ENCODE measurements at places on chromosomes 5 and 9.

GRCh38 chr5:117559005-117559844 is 984.6 kb upstream of the SEMA6A start:
- no peak for DNase-seq

- no peak for DNase-seq
Observed at GRCh38 chr5:117880932-117881331, 1107.4 kb downstream of the DTWD2 start.

- no peak for DNase-seq
Observed at GRCh38 chr5:35938568-35939227, at the start of gene CAPSL. TSS of gene CAPSL (minus strand) at chr5:35938622. CDS start at chr5:35921120, 17,502 bp downstream.

DNA sequence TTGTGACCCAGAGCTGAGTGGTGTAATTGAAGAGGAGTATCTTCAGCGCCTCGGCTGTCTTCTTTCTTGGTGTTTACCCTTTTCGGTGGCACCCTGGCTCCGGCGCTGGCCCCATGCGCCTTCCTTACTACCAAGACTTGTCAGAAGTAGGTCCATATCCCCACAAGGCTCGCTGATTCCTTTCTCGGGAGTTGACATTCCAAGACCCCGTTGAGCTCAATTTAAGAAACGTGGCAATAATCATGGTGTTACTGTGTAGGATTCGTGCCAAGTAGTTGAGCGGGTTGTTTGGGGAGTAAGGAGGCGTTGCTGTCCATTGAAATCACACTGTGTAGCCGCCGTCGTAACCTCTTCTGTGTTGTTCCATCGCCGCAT is 795 bp downstream of the NDUFAF2 start:
- DNase-seq = no peak

DNA sequence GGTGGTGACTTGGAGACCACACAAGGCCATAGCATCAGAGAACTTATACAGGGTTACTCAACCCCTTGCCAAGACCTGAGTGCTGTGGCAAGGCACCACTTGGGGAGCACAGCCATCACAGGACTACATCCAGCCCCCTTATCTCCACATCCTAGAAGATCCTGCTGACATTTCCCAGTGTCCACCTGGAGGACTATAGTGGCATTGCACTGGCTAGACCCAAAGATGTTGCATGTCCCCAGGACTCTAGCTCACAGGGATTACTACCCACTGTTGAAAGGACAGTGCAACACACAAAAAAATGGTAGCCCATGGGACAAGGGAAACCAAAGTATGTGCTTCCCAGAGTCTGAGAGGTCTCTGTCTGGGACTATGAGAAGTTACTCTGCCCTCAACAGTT is 411.1 kb upstream of the NUDT12 start:
- no peak for DNase-seq

DNA sequence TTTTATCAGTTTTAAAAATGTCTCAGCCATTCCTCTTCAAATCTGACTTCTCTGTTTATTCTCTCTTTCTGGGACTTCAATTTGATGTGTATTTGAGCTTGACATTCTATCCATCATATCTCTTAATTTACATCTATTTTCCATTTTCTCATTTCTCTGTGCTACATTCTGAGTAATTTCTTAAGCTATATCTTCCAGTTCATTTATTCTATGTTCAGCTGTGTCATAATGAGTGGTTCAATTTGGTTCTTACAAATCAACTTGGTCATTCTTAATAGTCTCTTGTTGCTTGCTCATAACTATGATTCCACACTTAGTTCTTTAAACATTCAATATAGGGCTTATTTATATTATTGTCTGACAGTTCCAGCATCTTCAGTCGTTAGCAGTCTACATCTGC is 16.9 kb downstream of the CKMT2 start:
- no peak for DNase-seq

DNA sequence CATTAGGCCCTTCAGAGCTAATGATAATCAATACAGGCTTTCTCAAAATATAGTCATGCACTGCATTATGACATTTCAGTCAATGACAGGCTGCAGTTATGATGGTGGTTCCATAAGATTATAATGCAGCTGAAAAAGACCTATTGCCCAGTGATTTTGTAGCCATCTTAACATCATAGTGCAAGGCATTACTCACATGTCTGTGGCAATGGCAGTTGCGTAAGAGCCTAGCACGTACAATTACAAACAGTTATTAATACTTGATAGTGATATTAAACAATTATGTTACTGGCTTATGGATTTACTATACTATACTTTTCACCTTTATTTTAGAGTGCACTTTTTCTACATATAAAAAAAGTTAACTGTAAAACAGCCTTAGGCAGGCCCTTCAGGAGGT is 214.8 kb downstream of the ISL1 start:
- DNase-seq = no peak

DNA sequence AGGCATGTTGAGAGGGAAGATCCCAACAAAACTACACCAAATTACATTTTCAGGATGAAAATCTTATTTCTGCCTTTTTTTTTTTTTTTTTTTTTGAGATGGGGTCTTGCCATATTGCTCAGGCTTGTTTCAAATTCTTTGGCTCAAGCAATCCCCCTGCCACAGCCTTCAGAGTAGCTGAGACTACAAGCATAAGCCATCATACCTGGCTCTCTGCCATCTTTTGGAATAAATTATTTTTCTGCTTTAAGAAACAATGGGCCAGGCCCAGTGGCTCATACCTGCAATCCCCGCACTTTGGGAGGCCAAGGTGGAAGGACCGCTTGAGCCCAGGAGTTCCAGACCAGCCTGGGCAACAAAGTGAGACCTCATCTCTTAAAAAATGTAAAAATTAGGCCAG is 14.3 kb downstream of the AFF4 start:
- DNase-seq = no peak

Measured in stimulated activated CD8-positive, alpha-beta memory T cell treated with anti-CD3 and anti-CD28 coated beads, Interleukin-4, amount 100 ng/mL, for 1 hour (primary cell).